ENCODE measurements at places on chromosomes 6 and 20. TPM values are rescaled to one million over a fixed set of nuclear protein-coding genes. Genes with fewer than 3 reads are reported as not detected.

GRCh38 chr6:122753688-122754056, 25.8 kb upstream of the FABP7 start:
- DNase-seq = no peak

Gene HLA-G
- not detected for total RNA-seq

- no peak for DNase-seq
These were observed 67.2 kb downstream of the RPP40 start for GRCh38 chr6:4936681-4937041.

DNA sequence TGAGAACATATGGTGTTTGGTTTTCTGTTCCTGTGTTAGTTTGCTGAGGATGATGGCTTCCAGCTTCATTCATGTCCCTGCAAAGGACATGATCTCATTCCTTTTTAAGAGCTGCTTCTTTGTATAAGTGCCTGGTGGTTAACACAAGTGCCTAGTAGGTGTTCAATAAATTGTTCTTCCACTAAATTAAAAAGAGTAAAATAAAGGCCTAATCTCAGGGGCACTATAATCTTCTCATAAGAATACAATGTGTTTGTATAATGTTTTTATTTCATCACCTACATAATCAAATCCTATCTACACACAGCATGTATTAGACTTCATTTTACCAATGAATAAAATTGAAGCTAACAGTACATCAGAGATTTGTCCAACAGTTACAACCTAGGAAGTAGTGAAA, 252.7 kb downstream of the KHDC1L start:
- no peak for DNase-seq

DNA sequence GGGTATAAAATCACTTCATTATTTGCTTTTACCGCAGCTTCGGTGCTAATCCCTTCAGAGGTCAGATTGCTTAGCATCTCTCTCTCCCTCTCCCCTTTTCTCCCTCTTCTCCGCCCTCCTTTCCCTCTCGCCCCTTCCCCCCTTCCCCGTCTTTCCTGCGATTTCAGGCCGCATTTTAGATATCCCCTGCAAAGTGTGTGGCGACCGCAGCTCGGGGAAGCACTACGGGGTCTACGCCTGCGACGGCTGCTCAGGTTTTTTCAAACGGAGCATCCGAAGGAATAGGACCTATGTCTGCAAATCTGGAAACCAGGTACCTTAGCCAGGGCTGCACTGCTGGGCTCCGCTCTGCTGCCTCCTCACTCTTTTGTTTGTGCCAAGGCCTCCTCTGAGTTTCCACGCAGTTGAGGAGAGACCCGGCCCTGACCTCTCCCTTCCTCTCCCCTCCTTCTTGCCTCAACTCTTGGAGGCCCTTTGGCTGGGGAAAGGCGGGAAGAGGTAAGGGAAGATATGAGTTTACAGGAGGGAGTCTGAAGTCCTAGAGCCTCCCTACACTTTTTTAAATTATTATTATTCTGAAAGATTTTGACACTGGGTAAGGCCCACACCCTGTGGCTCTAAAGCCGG, 5.6 kb downstream of the NR2E1 start:
- DNase-seq = no peak

- no peak for DNase-seq
These were observed 1.7 kb upstream of the SLC12A5 start for GRCh38 chr20:46027245-46027853.

GRCh38 chr6:149273318-149273717, 44.2 kb upstream of the TAB2 start:
- DNase-seq = no peak

DNA sequence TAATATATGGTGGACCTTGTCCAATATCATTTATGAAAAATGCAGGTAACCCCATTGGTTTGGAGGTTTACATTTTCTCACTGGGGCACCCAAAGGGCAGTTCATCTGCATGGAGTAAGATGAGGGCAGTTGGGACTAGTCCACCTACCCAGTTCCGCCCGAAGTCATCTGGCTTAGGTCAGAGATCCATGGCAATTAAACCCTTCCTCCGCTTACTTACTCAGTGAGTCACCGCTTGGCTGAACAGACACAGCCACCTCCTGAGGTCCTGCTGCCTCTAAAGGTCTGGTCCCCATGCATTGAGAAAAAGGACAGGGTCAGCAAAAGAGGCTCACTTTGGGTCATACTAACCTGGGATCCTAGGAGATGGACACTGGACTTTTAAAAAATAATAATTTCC, 102.9 kb upstream of the PRL start:
- no peak for DNase-seq

GRCh38 chr6:111626441-111626840, 20.8 kb upstream of the TRAF3IP2 start:
- no peak for DNase-seq

Gene CASS4
- total RNA-seq = 7.1 TPM

GRCh38 chr6:42333612-42334011, 116.0 kb upstream of the MRPS10 start:
- DNase-seq = no peak

Gene SFTA2
- total RNA-seq = not detected

DNA sequence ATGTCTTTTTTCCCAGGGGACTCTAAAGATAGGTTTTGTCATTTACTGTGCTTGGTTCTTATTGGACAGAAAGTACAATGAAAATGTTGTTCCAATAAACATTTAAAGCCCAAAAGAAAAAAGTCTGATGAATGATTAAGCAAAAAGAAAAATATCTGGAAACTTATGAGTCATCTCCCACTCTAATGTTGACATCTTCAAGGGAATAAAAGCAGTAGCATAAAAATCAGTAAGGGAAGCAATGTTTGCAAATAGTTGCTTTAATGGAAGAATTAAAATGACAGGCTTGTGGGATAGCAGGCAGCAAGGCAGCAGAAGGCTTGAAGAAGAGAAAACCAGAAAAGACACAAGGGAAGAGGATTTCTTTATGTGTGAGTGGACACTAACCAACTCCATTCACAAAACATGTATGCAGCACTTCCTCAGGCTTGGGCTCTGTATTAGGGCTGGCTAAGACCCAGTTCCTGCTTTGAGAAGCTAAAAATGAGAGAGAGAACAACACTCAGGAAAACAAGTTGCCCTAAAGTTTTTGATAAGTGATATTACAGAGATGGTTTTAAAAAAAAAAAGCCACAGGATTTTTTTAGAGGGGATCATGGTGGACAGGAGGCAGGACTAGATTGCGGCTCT, 263.2 kb upstream of the NT5E start:
- DNase-seq = no peak

GRCh38 chr20:20710443-20711315, 1.8 kb downstream of the RALGAPA2 start:
- DNase-seq = no peak

- DNase-seq = no peak
These were observed 107.2 kb upstream of the BTBD3 start for GRCh38 chr20:11810311-11811083.

- no peak for DNase-seq
These were observed 5.1 kb downstream of the TMEM151B start for GRCh38 chr6:44275271-44275748.
